ENCODE measurements at places on chromosomes 7 and 10.

DNA sequence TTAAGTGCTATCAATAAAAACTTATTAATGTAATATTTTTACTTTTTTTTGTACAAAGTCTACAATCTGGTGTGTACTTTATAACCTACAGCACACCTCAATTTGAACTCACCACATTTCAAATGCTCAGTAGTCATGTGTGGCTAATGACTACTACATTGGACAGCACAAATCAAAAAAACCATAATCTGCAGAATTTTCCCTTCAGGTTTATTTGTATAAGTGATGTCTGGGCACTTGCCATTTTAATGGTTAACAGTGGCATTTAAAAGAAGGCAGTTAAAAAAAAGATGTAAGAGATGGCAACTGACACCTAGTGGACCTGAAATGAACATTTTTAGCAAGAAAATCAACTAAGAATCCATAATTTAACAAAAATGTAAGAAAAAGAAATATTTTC is 124.6 kb upstream of the NRBF2 start:
- DNase-seq: no peak

DNA sequence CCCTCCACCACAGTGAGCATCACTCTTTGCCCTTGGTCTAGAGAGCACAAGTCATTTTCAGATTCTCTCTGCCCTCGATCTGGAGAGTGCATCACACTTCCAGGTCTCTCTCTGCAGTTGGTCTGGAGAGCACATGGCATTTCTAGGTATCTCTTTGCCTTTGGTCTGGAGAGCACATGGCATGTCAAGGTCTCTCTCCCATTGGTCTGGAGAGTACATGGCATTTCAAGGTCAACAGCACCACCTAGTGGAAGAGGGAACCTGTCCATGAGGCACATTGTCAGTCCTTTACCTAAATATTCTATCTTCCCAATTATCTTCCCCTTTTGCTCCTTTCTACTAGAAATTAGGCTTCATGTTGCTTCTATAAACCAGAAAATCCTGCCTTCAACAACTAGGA is 1139.4 kb downstream of the XPNPEP1 start:
- no peak for DNase-seq

- DNase-seq: no peak
Observed at GRCh38 chr7:134165252-134165651, 38.1 kb downstream of the LRGUK start.

- no peak for DNase-seq
Observed at GRCh38 chr10:108850138-108850854, 1073.0 kb downstream of the XPNPEP1 start.

DNA sequence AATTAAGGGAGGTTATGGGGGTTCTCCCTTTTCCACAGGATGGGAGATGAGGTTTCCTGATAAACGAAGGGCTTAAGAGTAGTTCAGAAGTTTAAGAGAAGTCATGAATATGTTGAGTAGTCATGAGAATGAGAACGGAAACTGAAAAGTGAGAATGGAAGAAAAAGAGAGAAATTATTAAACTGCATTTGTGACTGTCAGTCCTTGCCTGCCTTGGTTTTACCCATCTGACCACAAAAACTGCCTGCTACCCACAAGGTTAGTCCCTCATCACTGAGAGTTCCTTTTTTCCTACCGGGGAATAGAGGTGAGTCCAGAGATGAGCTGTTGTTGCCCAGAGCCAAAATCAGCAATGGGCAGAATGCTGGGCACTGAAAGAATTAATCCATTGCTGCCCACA is 174.1 kb upstream of the BET1 start:
- no peak for DNase-seq

GRCh38 chr10:47035171-47035818 is 124.1 kb downstream of the PTPN20 start:
- DNase-seq: no peak

- no peak for DNase-seq
Observed at GRCh38 chr10:82242778-82243177, 367.8 kb downstream of the NRG3 start.

GRCh38 chr7:131455546-131455945 is 100.9 kb downstream of the PODXL start:
- DNase-seq: no peak

GRCh38 chr7:95501261-95501832 is 15.6 kb downstream of the ASB4 start:
- no peak for DNase-seq

DNA sequence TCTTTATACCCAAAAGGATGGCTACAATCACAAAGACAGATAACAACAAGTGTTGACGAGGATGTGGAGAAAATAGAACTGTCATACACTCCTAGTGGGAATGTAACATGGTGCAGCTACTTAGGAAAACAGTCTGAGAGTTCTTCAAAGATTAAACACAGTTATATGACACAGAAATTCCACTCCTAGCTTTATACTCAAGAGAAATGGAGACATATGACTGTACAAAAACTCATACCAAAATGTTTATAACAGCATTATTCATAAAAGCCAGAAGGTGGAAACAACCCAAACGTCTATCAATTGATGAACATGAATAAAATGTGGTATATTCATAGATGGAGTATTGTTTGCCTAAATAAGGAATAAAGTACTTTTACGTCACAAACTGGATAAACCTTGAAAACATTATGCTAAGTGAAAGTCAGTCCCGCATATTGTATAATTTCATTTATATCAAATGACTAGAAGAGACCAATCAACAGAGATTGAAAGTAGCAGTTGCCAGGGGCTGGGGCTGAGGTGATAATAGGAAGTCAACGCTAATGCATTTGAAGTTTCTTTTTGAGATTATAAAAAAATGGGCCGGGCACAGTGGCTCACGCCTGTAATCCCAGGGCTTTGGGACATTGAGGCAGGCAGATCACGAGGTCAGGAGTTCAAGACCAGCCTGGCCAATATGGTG is 61.6 kb upstream of the SRPK2 start:
- no peak for DNase-seq

- no peak for DNase-seq
Observed at GRCh38 chr7:158518980-158519632, 68.5 kb downstream of the PTPRN2 start.

DNA sequence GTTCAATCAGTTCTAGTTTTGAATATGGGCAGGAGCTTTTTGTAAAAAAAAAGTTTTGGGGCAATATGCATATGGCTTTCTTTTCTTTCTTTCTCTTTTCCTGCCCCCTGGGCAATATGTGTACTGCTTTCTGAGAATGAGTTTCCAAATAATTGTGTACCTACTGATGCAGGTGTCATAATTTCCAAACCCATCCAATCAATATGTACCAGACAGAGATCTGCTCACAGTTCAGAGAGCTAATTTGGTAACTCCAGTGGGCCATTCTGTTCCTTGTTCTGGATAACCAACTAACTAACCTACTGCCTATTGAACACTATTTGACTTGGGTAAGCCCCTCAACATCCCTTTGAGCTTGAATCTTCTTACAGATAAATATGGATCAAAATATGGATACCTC is 32.6 kb downstream of the HHEX start:
- DNase-seq: no peak

DNA sequence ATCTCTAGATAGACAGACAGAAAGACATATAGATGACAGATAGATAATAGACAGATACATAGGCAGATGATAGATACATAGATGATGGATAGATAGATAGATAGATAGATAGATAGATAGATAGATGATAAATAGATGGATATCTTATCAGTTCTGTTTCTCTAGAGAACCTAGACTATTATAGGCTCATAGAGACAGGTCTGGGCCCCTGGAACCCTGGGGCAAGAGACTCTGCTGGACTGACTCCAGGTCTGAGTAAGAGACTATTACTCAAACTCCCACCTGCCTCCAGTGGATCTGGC is 58.3 kb downstream of the FRMPD2 start:
- DNase-seq: no peak

DNA sequence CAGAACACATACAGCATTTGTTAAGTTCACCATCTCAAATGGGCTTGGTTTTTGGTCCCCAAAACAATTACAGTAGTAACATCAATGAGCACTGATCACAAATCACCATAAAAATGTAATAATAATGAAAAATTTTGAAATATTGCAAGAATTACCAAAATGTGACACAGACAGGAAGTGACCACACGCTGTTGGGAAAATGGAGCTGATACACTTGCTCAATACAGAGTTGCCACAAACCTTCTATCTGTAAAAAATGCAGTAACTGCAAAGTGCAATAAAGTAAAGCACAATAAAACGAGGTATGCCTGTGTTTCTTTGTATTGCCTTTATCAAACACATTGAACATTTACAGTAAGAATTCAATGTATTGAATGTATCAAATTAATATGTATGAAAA is 262.7 kb downstream of the CTNNA3 start:
- DNase-seq: no peak

- DNase-seq: no peak
Observed at GRCh38 chr10:92914478-92915325, 66.4 kb downstream of the EXOC6 start.

GRCh38 chr7:155490697-155491628 is 33.0 kb downstream of the EN2 start:
- DNase-seq: no peak

DNA sequence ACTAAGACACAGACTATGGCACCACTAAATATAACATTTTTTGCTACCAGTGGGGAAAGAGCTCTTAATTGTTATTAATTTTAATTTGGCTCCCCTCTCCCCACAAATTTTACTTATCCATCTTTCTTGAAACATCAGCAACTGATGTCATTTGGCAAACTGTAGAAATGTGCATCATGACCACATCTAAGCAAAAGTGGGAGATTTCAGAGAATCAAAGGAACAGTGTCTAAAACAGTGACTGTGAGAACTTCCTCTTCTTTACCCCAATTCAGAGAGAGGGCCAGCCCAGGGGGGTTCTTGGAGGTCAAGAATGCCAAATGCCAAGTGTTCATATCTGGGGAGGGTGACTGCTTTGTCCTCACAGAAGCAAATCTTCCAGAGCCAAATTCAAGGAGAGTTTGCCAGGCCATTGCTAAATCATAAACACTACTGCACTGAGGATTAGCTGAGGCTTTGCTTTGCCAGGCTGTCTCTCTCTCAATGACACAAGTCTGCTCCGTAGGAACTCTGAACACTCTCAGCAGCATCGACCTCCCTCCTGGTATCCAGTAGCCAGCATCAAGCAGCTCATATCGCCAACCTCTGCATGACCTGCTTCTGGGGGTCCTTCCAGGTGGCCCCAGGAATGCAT is 65.6 kb downstream of the ITIH5 start:
- no peak for DNase-seq

GRCh38 chr10:112951359-112952281 is 1.6 kb downstream of the TCF7L2 start:
- DNase-seq: no peak

- DNase-seq: no peak
Observed at GRCh38 chr7:111089822-111090426, 1.0 kb upstream of the LRRN3 start.

GRCh38 chr7:151193203-151193978 is 6.3 kb upstream of the ASB10 start:
- DNase-seq: no peak

- DNase-seq: no peak
Observed at GRCh38 chr7:115113776-115114175, 191.9 kb downstream of the MDFIC start.

GRCh38 chr7:23246555-23246954 is at the start of gene GPNMB:
GPNMB (plus strand) TSS chr7:23246775; CDS start chr7:23246858, 83 bp downstream.
- DNase-seq: no peak

DNA sequence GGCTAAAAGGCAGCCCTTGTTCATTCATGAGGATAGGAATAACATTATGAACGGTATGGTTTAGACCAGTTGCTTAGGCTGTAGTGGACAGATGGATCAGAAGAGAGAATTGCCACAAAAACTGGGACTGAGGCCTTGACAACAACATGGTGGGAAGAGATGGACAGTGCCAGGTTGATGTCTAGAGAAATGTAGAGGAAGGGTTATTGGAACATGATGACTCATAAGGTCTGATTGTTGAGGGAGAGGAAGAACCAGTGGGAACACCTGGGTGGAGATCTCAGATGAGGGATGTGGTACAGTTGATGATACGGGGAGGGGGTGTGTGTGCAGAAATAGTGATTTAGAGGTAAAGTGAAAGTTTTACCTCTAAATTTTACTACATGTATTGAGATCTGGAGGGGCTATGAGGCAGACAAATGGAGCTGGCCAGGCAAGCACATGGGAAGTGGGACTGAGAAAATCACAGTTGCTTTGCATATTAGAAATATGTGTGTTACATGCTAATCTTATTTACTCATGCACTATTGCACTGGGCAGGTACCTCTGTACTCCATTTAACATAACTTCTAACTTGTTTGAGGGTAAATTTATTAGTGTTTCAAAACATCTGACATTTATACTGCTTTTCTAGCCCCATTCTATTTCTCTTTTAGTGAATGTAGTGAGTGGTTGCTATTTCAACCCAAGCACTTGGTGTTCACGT is 65.6 kb downstream of the PLCE1 start:
- no peak for DNase-seq

DNA sequence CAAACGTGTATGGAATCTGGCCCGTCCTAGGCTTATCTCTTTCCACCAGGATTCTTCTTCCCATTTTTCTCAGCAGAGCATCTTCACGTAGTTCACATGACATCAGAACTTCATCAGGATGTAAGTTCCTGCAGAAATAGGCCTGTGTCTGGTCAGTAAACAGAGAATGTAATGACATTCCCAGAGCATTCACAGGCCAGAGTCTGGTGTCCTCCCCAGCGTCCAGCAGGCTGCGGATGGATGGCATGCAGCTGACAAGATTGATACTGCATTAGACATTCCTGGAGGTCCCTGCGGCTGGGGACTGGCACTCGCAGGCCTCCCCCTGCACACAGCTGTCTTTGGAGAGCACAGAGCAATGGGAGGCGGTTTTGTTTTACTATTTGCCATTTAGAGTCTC is 28.7 kb downstream of the MGMT start:
- no peak for DNase-seq

- DNase-seq: no peak
Observed at GRCh38 chr10:77117501-77117900, 520.1 kb downstream of the KCNMA1 start.

DNA sequence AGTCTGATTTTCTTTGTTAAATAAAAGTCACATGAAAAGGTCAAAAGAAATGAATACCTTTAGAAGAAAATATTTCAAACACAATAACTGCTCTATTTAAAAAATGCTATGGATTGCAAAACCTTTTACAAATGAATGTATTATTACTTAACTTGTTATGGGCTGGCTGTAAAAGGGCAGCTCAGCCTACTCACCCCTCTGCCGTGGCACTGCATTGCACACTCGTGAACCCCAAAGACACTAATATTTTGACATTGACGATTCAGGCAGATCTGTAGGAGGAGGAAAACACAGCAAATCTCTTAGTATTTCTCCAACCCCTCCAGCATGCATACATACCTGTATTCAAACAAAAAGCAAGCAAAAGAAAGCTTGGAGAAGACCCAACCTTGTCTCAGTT is 149.5 kb downstream of the FANK1 start:
- no peak for DNase-seq

DNA sequence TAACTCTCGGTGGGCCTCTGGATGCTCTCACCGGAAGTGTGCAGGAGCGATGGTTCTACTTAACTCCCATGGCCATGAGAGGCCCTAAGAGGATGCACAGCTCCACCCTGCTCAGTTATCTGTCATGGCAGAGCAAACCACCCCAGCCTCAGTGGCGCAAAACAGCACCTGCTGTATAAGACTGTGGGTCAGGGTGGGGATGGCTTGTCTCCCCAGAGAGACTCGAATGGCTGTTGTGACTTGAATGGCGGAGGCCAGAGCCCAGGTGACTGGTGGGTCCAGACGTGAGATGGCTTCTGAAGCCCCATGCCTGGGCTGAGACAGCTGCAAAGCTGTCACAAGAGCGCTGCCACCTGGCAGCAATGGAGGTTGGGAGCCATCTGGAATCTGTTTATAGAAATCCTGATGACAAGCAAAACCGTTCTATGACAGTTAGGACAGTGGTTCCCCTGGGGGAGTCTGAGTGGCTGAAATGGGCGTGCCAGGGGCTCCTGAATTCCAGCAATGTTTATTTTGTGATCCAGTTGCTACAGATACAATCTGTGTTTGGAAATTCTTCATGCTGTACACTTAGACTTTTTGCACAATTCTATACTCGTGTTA is 490.5 kb downstream of the TCERG1L start:
- no peak for DNase-seq
